Astrocyte of the cerebellum (primary cell): ENCODE measurements at places on chromosomes 4 and X.

DNA sequence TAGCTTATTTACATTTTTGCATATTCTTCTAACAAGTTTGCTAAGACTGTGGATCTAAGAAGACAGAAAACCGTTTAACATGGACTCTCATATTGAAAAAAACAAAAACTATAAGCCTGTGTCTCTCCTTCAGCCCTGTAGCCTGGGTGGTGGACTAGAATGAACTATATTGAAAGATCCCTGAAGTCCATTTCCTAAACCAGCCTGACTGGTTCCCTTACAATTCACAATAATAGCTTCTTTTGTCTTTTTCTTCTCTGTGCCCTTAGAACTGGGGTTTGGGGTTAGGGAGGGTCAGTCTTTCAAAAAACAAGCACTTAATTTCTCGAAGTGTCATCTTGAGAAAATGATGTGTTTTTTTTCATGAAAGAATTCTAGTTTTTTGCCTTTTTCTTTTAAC lies 59.0 kb downstream of the GSTCD start:
- no peak for DNase-seq

DNA sequence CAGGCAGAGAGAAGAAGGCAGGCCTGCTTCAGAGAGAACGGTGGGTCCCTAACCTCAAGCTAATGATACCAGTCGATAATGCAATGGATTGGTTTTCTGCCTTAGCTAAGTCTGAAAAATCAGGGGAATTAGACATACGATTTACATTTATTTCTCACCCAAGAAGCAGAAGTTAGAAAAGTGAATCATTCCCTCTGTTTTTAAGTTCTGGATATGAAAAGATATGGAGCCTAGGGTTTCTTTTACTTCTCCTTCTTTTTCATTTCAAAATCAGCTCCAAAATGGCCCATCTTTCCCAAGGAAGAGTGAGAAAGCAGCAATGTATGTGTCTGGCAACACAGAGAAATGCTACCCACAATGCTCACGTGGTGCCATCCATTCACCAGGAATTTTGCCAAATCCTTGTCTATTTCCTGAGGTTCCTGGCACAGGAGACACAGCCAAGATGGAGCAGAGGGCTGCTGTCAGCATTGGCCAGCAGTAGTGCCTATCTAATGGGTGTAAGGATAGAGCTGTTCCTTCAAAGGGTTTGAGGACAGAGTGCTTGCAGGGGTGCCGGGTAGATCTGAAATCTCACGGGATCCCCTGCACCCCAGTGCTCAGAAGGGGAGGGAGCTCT lies 231.5 kb downstream of the MAML3 start:
- peak; percentile 32 for DNase-seq

DNA sequence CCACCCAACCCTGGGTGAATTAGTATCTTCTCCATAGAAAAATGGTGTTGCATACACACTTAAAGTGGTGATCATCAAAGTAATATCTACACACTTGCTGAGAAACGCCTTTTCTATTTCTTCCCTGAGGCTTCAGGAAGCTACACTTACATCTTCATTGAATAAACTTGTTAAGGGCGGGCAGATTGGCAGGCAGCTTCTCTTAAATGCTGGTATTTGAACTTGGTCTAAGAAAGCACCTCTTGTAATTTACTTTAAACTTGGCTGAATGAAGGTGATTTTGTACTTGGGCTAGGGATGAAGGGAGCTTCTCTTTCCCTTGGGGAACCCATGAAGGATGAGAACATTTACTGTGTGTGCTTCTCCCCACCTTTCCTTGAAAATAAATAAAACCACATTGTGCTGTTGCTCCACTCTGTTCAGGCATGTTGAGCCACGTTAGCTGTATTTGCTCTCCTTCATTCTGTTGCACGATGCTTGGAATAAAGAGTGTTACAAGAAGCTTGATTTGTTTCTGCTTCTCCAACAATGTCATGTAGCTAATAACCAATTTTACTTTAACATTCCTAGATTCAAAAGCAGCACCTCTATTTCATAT lies 430.1 kb downstream of the ANKRD50 start:
- no peak for DNase-seq

DNA sequence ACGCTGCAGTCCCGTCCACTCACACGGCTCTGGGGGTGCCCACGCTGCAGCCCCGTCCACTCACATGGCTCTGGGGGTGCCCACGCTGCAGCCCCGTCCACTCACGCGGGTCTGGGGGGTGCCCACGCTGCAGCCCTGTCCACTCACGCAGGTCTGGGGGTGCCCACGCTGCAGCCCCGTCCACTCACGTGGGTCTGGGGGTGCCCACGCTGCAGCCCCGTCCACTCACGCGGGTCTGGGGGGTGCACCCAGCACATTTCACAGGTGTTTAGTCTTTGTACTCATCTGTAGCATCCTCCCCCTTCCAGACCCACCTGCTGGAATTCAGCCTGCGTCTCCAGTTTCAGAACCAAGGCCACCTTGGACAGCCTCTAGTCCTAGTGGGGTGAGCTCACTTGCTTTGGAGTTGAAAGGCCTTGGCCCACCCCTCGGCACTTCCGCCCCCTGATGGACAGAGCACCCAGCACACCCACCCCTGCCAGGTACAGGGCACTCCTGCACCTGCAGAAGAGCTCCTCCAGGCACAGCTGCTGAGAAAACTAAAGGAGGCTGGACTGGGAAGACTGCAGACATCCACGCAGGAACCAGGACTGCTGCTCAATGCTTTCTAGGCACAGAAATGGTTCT lies 73.0 kb downstream of the ABLIM2 start:
- no peak for DNase-seq

- peak; percentile 19 for DNase-seq
Observed at GRCh38 chr4:176927664-176928063, 134.9 kb upstream of the VEGFC start.

GRCh38 chr4:55215087-55215486 lies 89.7 kb upstream of the KDR start:
- no peak for DNase-seq

DNA sequence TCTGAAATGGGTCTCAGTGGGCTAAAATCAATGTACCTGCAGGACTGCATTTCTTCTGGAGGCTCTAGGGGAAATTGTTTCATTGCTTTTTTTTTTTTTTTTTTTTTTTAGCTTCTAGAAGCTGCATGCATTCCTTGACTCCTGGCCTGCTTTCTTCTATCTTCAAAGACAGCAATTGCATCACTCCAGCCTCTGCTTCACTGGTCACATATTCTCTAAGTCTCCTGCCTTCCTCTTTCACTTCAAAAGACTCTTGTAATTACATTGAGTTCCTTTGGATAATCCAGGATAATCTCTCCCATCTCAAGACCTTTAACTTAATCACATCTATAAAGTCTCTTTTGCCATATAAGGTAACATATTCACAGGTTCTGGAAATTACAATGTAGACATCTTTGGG lies 11.3 kb upstream of the PCYT1B start:
- DNase-seq = no peak

GRCh38 chr4:34039766-34040165 lies 2204.5 kb downstream of the ARAP2 start:
- DNase-seq = no peak
